Activated CD4-positive, alpha-beta memory T cell treated with anti-CD3 and anti-CD28 coated beads for 36 hours (primary cell): ENCODE measurements at places on chromosomes 3 and 15. TPM values are rescaled to one million over a fixed set of nuclear protein-coding genes. Genes with fewer than 3 reads are reported as not detected.

- H3K36me3 ChIP-seq, result no peaks in the 10 kb centered on the region
- no peaks in the 10 kb centered on the region for H3K4me1 ChIP-seq
- DNase-seq, result no peak
- no peak overlapping the region for H3K4me3 ChIP-seq
- no peaks in the 10 kb centered on the region for H3K27me3 ChIP-seq
- H3K27ac ChIP-seq, result no peak overlapping the region
These were observed 127.0 kb downstream of the CPNE4 start for GRCh38 chr3:131907796-131908195.

GRCh38 chr15:29613951-29614382 lies 208.3 kb downstream of the TJP1 start:
- no peak overlapping the region for H3K4me3 ChIP-seq
- no peaks in the 10 kb centered on the region for H3K4me1 ChIP-seq
- peaks cover 13% of the 10 kb centered on the region for H3K27me3 ChIP-seq
- DNase-seq, result no peak

DNA sequence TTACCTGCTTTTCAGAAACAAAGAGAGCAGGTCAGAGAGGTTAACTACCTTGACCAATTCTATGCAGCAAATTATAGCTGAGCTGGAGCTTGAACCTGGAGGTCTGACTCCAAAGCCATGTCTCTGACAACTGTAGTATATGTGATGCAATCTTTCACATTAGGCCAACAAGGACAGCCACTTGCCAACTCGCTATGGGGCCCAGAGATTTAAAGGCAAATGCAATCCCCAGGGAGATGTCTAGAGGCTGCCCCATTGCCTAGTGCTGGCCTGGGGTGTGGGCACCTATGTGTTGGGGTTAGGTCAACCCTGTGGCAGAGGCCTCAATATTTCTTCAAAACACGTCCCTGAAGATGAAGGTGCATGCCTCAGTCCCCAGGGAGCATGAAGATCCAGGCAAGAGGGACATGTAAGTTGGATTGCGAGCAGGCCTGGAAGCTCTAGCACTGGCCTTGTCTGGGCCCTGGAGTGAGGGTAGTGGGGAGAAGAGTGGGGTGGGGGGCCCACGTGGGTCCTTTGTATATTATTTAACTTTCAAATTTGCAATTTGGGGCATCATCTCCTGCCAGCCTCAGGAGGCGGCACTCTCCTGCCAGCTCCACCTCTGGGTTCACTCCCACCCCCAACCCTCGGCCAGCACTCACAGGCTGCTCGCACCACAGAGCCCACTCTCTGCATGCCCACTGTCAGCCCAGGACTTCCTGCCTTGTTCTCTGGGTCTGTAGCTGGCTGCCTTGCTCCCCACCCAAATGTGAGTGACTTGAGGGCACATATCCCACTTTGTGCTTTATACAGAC lies 64.3 kb downstream of the SLC12A8 start:
- H3K4me3 ChIP-seq, result no peak overlapping the region
- H3K27me3 ChIP-seq, result peaks cover 19% of the 10 kb centered on the region
- no peak overlapping the region for H3K27ac ChIP-seq
- peaks cover 3% of the 10 kb centered on the region for H3K4me1 ChIP-seq

Gene OR5K2
- total RNA-seq, result not detected

DNA sequence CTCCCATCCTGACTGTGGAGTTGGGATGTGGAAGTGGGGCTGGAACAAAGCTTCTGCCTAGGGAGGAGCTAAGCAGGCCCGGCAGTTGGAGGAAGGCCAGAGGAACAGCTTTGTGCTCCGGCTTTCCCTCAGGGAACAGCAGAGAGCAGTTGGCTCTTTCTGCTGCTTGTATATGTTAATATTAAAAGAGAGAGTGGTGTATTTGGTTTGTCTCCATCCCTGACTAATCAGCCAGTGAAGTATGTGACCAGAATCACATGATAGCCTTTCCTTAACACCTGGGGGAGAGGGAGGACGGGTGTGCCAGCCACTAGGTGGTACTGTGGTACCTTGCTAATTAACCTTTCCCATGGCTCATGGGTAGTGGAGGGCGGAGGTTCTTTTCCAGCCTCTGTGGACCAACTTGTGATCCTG lies 10.0 kb downstream of the EIF2B5 start:
- peaks cover 27% of the 10 kb centered on the region for H3K36me3 ChIP-seq
- no peaks in the 10 kb centered on the region for H3K4me1 ChIP-seq
- no peak overlapping the region for H3K27ac ChIP-seq
- peak; percentile 53 for DNase-seq
- no peak overlapping the region for H3K4me3 ChIP-seq

GRCh38 chr3:169744366-169745054 lies 20.4 kb downstream of the TERC start:
- no peaks in the 10 kb centered on the region for H3K36me3 ChIP-seq
- H3K4me3 ChIP-seq, result no peak overlapping the region
- peaks cover 11% of the 10 kb centered on the region for H3K4me1 ChIP-seq
- peaks cover 19% of the 10 kb centered on the region for H3K27me3 ChIP-seq
- no peak overlapping the region for H3K27ac ChIP-seq
- DNase-seq, result no peak

DNA sequence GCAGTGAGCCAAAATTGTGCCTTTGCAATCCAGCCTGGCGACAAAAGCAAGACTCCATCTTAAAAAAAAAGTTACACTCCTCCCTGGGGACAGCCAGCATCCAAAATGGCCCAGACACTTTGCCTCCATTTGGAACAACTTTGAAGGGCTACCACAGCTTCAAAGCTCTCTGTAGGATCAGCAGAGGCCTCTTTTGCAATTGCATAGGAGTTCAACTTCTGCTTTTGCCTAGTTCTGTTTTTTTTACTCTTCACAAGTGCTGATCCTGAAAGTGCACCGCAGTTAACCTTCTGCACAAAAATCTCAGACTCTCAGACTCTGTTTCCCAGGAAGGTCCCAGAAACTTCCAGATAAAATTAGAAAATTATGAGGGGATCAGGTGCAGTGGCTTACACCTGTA lies 25.2 kb upstream of the SLC4A7 start:
- no peaks in the 10 kb centered on the region for H3K36me3 ChIP-seq
- no peak overlapping the region for H3K4me3 ChIP-seq
- H3K4me1 ChIP-seq, result peaks cover 2% of the 10 kb centered on the region
- H3K27me3 ChIP-seq, result no peaks in the 10 kb centered on the region

DNA sequence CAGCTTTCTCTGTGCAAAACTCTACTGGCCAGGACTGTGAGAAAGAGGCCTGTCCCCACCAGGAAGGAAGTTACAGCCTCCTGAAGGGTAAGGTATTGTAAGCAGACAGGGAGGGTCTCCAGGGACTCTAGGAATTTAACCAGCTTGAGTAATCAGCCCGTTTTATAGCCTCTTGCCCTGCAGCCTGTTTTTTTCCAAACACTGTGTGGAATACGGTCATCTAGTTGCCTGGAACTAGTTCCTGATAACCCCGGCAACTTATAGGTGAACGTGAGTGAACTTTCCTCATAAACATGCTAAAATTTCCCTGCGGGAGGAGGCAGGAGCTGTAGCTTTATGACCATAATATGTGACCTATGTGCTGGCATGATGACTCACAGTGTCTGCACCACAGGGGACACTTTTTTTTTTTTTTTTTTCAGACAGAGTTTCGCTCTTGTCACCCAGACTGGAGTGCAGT lies 60.1 kb upstream of the DAZL start:
- H3K4me3 ChIP-seq, result no peak overlapping the region
- no peak overlapping the region for H3K27ac ChIP-seq
- H3K27me3 ChIP-seq, result peaks cover 10% of the 10 kb centered on the region
- no peaks in the 10 kb centered on the region for H3K36me3 ChIP-seq
- H3K4me1 ChIP-seq, result no peaks in the 10 kb centered on the region

DNA sequence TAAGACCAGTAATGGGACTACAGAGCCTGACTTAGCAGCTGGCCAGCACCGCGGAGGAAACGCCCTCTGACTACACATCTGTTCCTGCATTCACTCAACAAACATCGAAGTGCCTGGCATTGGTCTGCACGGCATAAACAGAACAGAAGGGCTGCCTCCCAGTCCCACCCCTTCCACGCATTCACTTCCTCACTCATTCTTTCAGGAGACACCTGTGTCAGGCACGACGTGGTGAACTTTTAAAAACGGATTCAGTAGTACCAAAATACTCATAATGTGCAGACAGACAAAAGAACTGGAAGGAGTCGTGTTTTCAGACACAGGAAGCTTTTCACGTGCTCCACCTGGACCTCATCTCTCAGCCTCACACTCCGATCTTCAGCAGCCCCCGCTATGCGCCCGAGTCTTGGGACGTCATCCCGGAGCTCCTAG lies 123.3 kb downstream of the XXYLT1 start:
- peaks cover 3% of the 10 kb centered on the region for H3K36me3 ChIP-seq
- DNase-seq, result peak; percentile 67
- peaks cover 2% of the 10 kb centered on the region for H3K27me3 ChIP-seq
- H3K4me1 ChIP-seq, result peaks cover 25% of the 10 kb centered on the region
- H3K27ac ChIP-seq, result peak overlapping the region; percentile 10

GRCh38 chr3:29064085-29064484 lies 216.8 kb upstream of the RBMS3 start:
- H3K36me3 ChIP-seq, result no peaks in the 10 kb centered on the region
- no peaks in the 10 kb centered on the region for H3K4me1 ChIP-seq
- no peak for DNase-seq
- no peaks in the 10 kb centered on the region for H3K27me3 ChIP-seq
- H3K4me3 ChIP-seq, result no peak overlapping the region
- no peak overlapping the region for H3K27ac ChIP-seq

Gene PLCH1
- total RNA-seq, result 0.10 TPM

DNA sequence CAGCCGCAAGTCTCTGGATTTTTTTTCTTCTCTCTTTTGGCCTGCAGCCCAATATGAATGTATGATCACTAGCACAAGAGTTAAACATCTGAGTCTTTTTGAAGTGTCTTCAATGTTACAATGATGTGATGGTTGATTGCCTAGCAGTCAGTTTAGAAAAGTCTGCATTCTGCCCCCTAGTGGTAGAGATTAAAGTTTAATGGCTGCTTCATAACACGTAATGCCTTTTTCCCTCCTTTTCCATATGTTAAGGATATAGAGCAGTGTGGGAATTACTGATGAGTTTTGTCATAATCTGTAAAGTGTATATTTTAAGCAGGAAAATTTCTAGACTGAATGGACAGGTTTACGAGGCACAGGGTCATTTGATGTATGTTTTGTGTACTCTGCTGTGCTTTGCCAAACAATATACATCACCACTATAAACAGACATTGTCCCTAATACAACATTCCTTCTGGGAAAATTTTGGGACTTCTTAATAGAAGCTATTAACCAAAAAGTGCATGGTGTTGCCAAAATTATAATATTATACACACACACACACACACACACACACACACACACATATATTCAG lies 1038.5 kb upstream of the NR2F2 start:
- DNase-seq, result no peak
- peaks cover 17% of the 10 kb centered on the region for H3K27me3 ChIP-seq
- no peaks in the 10 kb centered on the region for H3K4me1 ChIP-seq

DNA sequence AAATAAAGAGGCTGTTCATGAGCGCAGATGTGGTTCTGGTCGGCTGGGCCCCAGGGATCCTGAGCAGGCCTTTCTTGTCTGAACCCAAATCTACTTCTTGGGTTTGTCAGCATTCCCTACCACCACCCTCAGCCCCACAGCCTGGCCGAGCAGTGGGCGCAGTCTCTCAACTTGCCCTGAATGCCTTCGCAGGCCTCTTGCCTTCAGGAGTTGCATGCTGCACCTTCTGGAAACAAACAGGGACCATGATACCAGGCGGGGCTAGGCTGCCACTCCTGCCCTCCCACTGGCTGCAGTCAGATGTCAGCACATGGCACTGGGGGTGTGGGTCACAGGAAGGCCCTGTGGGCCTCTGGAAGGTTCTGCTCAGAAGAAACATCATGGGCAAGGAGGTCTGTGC lies 13.2 kb upstream of the C15orf39 start:
- no peaks in the 10 kb centered on the region for H3K4me1 ChIP-seq
- no peak for DNase-seq
- H3K36me3 ChIP-seq, result no peaks in the 10 kb centered on the region
- no peak overlapping the region for H3K4me3 ChIP-seq
- H3K27me3 ChIP-seq, result peaks cover 8% of the 10 kb centered on the region
- H3K27ac ChIP-seq, result no peak overlapping the region

Gene RAD54L2
- total RNA-seq, result 27.6 TPM

DNA sequence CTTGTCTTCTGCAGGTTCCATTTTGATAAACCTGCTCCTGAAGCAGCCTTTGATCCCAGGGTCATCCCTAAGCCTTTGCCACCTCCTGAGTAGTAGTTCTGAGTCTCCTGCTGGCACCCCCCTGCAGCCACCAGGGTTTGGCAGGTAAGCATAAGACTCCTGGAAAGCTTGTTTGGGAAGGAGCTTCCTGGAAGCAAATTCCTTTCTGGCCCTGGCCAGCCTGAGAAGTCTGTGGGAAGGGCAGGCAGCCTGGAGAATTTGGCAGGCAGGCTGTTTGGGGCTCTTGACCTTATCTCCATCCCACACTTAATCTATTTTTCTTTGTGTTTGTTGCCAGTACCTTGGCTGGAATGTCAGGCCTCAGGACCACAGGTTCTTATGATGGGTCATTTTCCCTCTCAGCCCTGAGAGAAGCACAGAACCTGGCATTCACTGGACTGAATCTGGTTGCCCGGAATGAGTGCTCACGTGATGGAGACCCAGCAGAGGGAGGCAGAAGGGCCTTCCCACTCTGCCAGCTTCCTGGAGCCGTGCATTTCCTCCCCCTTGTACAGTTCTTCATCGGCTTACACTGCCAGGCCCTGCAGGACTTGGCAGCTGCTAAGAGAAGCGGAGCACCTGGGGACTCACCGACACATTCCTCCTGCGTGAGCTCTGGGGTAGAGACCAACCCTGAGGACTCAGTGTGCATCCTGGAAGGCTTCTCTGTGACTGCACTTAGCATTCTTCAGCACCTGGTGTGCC lies 13.4 kb downstream of the ATRIP start:
- H3K27me3 ChIP-seq, result no peaks in the 10 kb centered on the region
- H3K36me3 ChIP-seq, result peaks cover 25% of the 10 kb centered on the region
- no peaks in the 10 kb centered on the region for H3K4me1 ChIP-seq
- H3K27ac ChIP-seq, result no peak overlapping the region
- no peak overlapping the region for H3K4me3 ChIP-seq

DNA sequence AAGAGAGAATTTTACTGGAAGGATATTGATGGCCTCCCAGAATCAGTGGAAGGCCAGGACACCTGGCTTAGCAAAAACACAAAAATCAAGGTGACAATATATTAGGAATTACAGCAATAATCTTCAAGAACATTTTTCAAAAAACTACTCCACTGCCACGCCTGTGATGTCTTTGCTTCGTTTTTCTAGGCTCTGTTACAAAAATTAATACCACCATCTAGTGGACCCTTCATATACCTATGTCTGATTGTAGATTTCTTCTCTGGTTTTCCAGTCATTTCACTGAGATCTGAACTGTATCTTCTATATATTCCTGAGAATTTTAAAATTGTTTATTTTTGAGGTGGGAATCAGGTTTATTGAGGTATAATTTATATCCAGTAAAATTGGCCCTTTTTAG lies 5.6 kb upstream of the SLC33A1 start:
- H3K27me3 ChIP-seq, result no peaks in the 10 kb centered on the region
- H3K4me1 ChIP-seq, result peaks cover 26% of the 10 kb centered on the region

GRCh38 chr3:59808446-59808845 lies 758.6 kb upstream of the CFAP20DC start:
- H3K4me1 ChIP-seq, result no peaks in the 10 kb centered on the region
- H3K27me3 ChIP-seq, result no peaks in the 10 kb centered on the region
- H3K27ac ChIP-seq, result no peak overlapping the region
- DNase-seq, result no peak
- no peak overlapping the region for H3K4me3 ChIP-seq
- no peaks in the 10 kb centered on the region for H3K36me3 ChIP-seq

- H3K36me3 ChIP-seq, result no peaks in the 10 kb centered on the region
- H3K4me1 ChIP-seq, result no peaks in the 10 kb centered on the region
- H3K27me3 ChIP-seq, result peaks cover 1% of the 10 kb centered on the region
- no peak overlapping the region for H3K27ac ChIP-seq
- DNase-seq, result no peak
These were observed 23.6 kb downstream of the SERPINI2 start for GRCh38 chr3:167450195-167450594.
